Fibroblast of upper back skin (primary cell): ENCODE measurements at places on chromosomes 12 and 14.

GRCh38 chr12:55024575-55024974 is 4.8 kb downstream of the NEUROD4 start:
- DNase-seq, result no peak

DNA sequence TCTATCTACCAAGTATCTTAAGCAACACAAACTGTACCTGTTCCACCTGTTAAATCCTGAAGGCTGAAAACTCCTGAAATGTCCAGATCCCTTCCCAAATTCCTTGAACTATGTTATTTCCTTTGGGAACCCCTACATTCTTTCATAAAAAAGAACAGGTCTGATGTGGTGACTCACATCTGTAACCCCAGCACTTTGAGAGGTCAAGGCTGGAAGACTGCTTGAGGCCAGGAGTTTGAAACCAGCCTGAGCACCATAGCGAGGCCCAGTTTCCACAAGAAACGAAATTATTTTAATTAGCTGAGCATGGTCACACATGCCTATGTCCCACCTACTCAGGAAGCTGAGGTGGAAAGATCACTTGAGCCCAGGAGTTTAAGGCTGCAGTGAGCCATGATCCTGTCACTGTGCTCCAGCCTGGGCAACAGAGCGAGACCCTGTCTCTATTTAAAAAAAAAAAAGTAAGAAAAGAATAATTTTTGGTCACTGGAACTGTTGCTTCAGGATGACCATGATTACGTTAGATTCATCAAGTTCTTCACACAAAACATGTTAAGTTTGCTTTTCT is 84.3 kb downstream of the PHLDA1 start:
- DNase-seq, result no peak

DNA sequence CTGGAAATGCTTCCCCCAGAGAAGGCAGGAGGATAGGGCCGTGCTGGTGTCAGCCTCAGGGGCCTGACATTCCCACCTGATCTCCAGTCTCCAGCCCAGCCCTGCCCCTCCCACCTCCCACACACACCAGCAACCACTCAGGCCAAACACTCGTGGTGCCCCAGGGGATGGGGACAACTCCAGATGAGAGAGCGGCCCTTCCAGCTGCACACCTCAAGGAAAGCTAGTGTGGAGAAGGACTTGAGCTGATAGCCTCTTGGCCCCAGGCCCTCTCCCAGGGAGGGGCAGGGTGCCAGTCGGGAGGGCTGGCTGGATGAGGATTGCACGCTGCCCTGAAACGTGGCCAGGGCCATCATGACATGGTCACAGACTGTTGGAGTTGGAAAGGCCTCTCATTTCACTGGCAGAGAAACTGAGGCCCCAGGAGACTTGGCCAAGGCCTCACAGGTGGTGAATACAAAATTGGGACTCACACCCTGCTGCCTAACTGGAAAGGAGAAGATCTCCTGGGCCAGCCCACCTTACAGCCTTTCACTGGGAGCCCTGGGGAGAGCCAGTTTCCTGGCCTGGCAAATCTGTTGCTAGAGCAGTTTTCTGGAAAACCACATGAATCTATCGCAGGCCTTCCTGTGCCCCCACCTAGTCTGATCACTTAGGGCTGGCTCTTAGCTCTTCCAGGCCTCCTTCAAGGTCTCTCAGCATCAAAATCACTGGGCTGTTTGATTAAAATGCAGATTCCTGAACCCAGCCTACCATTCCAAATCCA is 52.1 kb downstream of the IRF2BPL start:
- no peak for DNase-seq

DNA sequence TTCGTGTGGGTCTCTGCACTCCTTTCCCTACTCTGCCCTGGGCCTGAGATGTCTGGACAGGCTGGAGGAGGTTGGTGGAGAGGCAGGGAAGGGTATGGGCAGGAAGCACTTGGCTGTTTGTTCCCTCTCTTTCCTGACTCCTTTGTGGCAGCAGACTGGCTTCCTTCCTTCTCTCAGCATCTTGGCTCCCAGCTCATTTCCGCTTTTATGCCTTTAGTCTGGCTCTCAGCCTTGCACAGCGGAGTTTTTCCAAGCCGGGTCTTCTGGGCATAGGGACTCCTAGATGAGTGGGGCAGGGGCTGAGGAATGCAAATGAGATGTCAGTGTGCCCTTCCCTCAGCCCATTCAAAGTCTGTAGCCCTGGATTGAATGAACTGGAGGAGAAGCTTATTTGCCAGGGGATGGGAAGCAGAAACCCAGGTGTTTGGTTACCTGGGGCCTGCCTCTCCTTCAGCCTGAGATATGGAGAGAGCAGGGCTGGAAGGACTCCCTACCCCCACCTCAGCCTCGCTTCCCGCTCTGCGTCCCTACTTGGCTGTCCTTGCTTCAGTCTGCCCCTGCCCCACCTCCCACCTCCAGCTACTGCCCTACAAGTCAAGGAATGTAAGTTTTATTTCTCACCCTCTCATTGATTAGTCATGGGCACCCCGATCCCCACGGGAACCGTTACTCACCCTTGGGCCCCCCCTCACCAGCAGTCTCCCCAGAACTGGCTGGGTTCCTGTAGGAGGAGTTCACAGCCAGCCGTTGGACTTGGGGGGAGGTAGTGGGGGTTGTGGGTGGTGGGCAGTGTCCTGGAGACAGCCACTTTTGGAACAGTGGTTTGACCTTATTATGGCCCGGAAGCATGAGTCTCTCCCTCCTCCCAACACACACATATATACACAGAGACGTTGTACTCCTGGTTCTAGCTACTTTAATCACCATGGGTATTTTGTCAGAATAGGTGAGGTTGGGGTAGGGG is 9.3 kb upstream of the ITGA5 start:
- DNase-seq, result peak; percentile 90

DNA sequence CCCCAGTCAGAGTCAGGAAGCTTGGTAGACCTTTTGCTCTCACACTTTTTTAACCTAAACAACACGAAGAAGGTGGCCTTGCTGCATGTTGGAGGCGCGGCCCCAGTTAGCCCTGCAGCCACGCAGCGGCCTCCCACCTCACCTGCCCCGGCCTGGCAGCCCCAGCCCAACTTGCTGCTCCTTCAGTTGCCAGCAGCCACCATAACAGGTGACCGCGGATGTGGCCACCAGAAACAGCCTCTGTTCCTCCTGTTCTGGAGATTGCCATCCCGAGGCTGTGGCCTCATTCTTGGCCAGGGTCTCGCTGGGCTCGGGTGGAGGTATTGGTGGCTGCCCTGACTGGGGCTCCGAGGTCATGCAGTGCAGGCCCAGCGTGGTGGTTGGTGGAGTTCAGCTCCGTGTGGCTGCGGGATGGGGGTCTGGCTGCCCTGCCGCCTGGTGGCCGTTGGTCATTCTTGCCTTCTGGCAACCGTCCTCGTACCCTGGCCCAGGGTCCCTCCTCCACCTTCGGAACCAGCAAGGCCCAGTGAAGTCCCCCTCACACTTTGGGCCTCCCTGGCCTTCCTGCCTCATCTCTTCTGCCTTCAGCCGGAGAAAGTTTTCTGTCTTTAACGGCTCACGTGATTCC is 20.7 kb upstream of the TEX22 start:
- no peak for DNase-seq

DNA sequence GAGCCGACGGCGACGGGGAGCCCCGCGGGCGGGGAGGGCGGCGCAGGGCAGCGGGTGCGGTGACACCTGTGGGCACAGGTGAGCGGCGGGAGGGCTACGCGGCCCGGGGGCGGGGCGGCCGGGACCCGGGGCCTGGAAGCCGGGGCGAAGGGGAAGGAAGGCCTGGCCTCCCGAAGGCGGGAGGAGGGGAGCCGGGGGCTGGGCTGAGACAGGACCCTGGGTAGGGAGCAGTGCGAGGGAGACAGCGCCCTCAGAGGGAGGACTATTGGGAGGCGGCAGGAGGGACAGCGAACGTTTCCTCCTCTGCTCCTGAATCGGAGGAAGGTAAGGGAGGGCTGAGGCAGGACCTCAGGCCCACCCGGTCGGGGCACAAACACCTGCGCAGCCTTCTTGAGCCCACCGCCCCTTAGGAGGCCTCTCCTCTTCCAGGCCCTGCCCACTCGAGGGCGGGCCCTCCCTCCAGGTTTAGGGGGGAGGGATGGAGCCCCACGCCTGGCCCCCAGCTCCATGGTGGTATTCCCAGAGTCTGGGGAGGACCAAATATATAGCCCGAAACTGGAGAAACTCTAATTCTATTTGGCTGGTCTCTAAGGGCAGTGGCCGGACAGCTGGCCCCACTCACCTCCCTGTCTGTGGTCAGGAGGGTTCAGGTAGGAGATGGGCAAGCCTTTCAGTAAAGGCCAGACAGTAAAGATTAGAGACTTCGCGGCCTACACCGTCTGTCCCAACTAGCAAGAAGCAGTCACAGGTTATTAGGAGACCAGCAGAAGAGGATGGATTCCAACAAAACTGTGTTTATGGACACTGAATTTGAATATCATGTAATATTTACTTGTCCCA is 509 bp downstream of the PLEKHG6 start:
- no peak for DNase-seq

- no peak for DNase-seq
These were observed 19.2 kb upstream of the PAPOLA start for GRCh38 chr14:96482986-96483385.

GRCh38 chr12:3820122-3820521 is 53.1 kb downstream of the PARP11 start:
- peak; percentile 20 for DNase-seq

DNA sequence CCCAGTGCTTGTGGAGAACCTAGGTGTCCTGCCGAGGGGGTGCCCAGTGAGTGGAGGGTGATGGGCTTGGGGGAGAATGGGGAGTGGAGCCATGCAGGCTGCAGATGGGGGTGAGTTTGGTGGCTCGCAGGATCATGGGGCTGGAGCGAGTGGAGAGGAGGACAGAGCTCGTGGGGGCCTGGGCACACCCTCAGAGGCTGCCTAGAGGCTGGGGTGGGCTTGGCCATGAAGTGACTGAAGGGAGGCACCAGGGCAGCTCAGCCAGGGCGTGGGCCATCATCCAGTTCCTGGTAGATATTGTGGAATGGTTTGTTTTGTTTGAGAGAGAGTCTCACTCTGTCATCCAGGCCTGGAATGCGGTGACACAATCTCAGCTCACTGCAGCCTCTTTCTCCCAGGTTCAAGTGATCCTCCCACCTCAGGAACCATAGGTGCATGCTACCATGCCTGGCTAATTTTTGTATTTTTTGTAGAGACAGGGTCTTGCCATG is 43.4 kb upstream of the AMN start:
- no peak for DNase-seq

- no peak for DNase-seq
These were observed 7.5 kb downstream of the TMED2 start for GRCh38 chr12:123591702-123592481.

DNA sequence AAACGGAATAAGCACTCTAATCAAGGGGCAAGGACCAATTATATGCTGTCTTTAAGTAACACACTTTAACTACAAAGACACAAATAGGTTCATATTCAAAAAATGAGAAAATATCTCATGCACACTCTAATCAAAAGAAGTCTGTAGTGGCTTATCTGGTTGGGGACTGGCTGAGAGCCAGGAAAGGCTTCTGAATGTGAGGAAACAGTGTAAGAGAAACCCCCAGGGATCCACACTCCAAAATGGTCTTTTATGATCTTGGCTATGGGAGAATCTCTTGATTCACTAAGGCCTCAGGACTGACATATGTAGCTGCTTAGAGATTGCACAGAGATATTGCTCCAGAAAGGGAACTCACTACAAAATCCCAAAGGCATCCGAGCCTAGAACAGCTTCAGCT is 10.3 kb downstream of the CTSG start:
- DNase-seq, result no peak
